NCI-H1105 (cell line): ENCODE measurements at places on chromosomes 16 and 17.

GRCh38 chr16:73368715-73369114, 320.8 kb upstream of the ZFHX3 start:
- no peak for DNase-seq

DNA sequence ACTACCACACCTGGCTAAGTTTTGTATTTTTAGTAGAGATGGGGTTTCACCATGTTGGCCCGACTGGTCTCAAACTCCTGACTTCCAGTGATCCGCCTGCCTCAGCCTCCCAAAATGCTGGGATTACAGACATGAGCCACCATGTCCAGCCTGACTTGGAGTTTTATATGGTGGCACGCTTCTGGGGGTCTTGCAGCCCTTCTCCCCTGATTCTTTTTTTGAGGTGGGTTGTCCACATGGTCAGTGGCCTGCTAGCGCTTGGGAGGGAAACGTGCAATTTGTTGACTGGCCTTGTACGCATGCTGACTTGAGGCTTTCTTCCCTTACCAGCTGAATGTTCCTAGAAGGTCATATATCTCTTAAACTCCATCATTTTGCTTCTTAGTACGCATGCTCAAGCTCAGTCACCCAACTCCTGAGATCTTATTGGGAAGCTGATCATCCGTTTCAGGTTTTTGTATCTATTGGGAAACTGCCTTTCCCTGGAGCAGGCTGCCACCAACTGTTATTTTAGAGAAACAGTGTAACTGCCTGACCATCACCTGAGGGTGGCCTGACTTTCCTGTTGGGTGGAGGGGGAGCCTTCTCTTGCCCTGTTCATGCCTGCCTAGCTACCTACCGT, 13.7 kb upstream of the LDHD start:
- DNase-seq, result no peak

GRCh38 chr16:48622456-48623303, 12.7 kb upstream of the N4BP1 start:
- no peak for DNase-seq

DNA sequence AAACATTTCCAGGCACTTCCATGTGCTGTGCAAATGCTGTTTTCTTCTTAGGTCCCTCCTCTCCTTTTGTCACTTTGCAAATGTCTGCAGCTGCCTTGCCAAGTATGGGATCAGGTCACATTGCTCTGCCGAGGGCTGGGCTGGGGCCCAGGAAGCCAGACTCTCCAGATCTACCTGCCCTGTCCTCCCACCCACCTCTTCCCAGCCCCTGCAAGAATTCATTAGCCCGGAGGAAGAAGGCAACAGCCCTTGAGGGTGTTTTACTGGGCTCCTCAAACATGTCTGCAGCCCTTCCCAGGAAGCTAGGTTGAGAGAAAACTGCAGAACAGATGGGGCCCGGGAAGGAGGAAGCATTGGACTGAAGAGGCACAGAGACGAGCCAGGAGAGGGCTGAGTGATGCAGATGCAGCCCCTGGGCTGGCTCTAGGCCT, 47.1 kb downstream of the WSB1 start:
- DNase-seq, result no peak

- DNase-seq, result no peak
Measured at GRCh38 chr17:82048571-82048971, 3.0 kb downstream of the RFNG start.

- DNase-seq, result no peak
Measured at GRCh38 chr17:65156185-65156834, 19.1 kb downstream of the RGS9 start.

DNA sequence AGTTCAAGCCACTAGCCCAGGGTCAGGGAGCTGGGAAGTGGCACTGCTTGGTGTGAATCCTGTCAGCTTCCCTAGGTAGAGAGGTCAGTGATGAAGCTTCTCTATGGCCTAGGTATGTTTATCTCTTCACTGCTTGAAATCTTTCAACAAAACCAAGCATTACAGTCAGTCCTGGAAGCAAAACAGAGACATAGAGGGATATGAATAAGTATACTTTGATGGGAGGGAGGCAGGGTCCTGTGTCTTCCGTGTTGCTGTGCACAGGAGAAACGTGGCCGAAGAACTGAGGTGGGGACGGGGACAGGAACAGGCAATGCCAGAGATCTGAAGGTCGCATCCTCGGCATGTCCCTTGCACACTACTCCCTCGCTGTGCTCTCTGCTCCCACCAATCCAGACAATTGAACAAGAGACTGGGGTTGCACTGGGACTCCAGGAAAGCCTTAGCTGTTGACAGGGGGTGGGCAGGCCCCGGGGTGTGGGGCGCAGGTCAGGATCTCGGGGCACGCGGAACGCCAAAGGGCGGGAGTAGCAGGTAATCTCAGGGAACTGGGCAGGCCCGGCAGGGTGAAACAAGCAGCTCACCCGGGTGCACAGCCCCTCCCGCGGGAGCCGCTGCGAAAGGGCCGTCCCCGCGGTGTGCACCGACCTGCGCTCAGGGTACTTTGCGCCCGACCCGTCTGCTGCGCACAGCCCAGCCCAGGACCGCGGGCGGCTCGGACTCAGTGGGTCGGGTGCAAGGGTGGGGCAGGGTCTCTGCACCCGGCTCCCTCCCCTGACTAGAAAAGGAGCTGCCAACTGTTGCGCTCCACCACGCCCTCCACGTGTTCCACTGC, at the start of gene MT1H:
TSS of gene MT1H (plus strand) at position 810 of the 835 bp plus-strand sequence. CDS start 71 bp downstream, outside the sequence.
- DNase-seq, result no peak

- no peak for DNase-seq
Measured at GRCh38 chr16:68710211-68710610, 26.9 kb upstream of the CDH1 start.

GRCh38 chr16:14464796-14465195, 165.3 kb downstream of the PARN start:
- DNase-seq, result no peak

DNA sequence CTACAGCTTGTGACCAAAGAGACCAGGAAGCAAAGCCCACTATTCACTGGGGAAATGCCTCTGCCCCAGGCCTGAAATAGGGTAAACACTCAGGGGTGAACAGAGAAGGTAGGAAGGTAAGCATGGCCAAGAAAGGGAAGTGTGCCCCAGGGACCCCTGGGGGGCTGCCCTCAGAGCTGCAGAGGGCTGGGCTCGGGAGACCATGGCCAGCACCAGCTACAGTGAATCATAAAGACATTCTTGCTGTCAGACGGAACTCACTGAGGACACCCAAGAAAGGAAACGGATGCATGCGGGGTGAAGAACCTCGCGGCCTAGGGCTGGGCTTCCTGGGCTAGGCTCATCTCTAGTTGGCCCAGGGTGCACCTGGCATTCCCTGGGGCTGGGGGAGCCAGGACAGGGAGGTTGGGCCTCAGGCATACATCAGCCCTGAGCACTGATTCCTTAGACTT, 9.6 kb downstream of the HIC1 start:
- no peak for DNase-seq

DNA sequence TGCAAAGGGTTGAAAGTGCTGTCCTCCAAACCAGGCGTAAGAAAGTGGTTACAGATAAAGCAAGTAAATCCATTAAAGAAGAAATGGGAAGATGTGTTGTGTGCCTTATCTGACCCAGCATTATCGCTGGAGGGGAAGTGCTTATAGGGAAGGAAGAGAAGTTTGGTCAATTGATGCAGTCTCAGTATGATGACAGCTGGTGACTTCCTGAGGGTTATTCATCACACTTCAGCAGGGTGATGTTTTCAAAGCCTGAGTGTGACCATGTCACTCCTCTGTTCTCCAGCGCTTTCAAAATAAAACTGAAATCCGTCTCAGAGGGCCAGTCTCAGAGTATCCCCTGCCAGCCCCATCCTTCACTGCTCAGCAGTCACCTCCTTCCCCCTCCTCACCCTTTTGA, 505.4 kb upstream of the RBFOX1 start:
- DNase-seq, result no peak
